ENCODE measurements at places on chromosomes 12 and 14. TPM values are rescaled to one million over a fixed set of nuclear protein-coding genes. Genes with fewer than 3 reads are reported as not detected.

GRCh38 chr12:53960187-53961024 is 5.7 kb downstream of the HOXC12 start:
- H3K4me3 ChIP-seq, result no peak overlapping the region
- no peaks in the 10 kb centered on the region for H3K36me3 ChIP-seq
- H3K27me3 ChIP-seq, result peaks cover 53% of the 10 kb centered on the region

The SAMD15 gene
- 0.50 TPM for total RNA-seq

DNA sequence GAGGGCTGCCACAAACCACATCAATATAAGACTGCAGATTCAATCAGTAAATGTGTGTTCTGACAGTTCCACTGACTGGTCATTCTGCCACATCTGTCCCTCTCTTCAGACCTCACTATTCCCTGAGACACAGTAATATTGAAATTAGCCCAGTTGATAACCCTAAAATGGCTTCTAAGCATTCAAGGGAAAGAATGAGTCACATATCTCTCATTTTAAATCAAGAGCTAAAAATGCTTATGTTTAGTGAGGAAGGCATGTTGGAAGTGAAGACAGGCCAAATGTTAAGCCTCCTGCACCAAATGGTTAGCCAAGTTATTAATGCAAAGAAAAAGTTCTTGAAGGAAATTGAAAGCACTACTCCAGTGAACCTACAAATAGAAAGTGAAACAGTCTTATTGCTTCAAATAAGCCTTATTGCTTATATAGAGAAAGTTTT is 24.5 kb upstream of the KIF21A start:
- H3K36me3 ChIP-seq, result no peaks in the 10 kb centered on the region
- H3K4me1 ChIP-seq, result no peaks in the 10 kb centered on the region
- DNase-seq, result no peak
- no peak overlapping the region for H3K27ac ChIP-seq
- H3K4me3 ChIP-seq, result no peak overlapping the region

DNA sequence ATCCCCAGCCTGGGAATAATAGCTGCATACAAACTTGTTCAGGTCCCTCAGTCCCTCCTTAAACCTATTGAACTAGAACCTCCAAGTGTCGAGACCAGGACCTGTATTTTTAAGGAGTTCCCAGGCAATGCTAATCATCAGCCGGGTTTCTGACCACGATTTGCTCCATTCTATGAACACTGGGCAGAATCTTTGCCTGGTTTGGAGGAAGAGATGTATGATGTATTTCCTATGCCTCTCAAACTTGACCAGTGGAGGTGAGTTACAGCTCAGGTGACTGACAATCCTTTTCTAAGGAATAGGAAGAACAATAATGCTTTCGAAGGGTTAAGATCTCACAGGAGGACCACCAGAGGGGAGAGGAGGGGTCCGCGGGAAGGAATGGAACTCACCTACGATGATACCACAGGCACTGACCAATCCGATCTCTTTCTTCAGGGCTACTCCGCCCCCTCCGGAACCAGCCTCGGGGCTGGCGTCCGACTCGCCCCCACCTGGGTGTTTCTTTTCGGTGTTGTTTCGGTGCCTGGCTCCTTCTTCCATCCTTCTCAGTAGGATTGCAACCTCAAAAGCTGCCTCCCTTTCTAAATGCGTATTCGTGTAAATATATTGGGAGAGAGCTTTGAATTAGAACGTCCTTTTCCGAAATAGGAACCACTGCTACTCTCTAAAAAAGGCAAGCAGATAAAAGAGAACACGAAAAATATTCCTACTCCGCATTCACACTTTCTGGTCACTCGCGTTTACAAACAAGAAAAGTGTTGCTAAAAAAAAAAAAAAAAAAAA is 895 bp downstream of the SLC7A8 start:
- H3K4me1 ChIP-seq, result peaks cover 11% of the 10 kb centered on the region
- DNase-seq, result no peak
- no peaks in the 10 kb centered on the region for H3K36me3 ChIP-seq

The CPNE8 gene
- total RNA-seq, result 17.3 TPM

DNA sequence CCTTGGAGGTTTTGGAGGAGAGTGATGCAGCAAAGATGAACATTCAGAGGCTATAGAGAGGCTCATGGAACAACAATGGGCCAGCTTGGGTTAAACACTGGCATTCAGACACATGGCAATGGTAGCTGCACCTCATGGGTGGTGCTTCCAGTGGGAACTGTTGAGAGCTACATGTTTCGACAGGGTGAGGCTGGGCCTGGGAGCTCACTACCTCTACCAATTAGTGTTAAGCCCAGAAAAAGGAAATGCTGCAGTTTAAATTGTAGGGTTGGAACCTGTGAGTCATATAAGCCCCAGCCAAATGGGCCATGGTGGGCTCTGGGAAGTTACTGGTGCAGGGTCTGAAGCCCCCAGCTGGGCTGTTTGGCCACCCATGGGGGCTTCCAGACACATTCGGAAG is 279.7 kb downstream of the ZFP36L1 start:
- DNase-seq, result no peak
- no peak overlapping the region for H3K27ac ChIP-seq
- no peaks in the 10 kb centered on the region for H3K4me1 ChIP-seq
- no peaks in the 10 kb centered on the region for H3K36me3 ChIP-seq
- no peaks in the 10 kb centered on the region for H3K27me3 ChIP-seq

The CD163 gene
- 101 TPM for total RNA-seq

The SLC2A14 gene
- 22.7 TPM for total RNA-seq

DNA sequence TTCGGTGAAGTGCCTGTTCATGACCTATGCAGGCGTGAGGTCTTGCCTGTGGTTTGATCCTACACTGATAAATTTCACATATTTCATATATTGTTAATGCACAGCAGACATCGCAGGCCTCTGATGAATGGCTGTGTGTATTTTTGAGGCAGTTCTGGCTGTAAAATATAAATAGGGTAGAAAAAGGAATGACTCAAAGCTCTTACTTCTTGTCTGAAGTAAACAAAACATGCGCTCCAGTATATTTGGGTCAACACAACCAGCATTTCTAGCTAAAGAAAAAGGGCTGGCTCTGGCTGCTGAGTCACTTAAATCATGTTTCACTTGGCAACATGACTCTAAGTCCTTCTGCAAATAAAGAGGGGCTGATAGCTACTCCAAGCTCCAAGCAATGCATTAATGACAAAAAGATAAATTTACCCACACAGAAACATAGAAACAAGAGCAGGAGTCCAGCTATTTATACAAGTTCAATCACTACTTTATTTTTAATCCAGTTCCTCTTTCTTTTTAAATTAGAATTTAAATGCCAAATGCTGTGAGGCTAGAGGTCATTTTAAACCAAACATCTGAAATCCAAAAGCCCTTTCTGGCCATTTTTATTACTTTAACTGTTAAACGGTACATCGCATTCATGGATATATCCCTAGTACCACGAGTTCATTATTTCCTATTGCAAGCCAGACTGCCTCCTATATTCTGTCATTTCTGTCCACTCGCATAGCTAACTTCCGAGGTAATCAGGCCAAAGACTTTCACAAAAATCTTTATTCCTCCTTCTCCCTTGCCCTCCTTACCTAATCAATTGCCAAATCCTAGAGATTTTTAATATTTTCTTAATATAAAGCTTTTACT is 54.3 kb upstream of the TMCC3 start:
- no peaks in the 10 kb centered on the region for H3K36me3 ChIP-seq
- no peak for DNase-seq
- H3K27ac ChIP-seq, result no peak overlapping the region
- no peak overlapping the region for H3K4me3 ChIP-seq
- H3K27me3 ChIP-seq, result no peaks in the 10 kb centered on the region

- no peak for DNase-seq
- H3K4me3 ChIP-seq, result no peak overlapping the region
- H3K27me3 ChIP-seq, result peaks cover 4% of the 10 kb centered on the region
- no peaks in the 10 kb centered on the region for H3K4me1 ChIP-seq
- no peaks in the 10 kb centered on the region for H3K36me3 ChIP-seq
These were observed 39.3 kb upstream of the HSPB8 start for GRCh38 chr12:119139448-119139847.

The GARIN6 gene
- total RNA-seq, result not detected

Data from liver (tissue), 10 donors.